Stimulated activated CD8-positive, alpha-beta memory T cell treated with anti-CD3 and anti-CD28 coated beads, Interleukin-12 subunit alpha, Interleukin-12 subunit beta, amount 100 ng/mL, for 1 hour (primary cell): ENCODE measurements at places on chromosomes 2 and 18.

DNA sequence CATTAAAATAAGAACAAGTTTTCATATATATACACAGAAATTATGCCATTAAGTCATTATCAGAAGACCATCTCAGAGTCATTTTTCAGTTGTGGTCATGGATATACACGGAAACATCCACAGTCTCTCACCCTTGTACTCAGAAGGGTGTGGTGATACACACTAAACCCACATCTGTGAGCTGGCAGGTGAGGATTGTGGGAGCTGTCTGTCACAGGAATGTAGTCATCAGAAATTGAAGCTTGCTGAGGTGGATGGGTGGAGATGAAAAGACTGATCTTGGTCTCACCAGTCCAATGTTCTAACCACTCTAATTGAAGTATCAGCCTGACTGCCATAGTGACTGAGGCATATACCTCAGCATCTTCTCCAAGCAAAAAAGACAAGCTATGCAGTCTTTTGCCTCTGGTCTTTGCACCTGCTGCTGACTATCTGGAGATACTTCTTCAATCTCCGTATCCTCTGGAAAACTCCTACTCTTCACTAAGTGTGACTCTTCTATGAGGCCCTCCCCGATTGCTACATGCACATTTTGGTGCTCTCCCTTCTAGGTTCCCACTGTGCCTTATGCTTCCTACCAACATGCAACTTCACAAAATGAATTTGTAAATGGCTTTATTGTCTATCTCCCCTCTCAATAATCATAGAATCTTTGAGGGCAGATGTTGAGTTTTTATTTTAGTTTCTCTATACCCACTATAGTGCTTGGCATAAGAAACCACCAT is 232.8 kb downstream of the DYM start:
- no peak for DNase-seq

DNA sequence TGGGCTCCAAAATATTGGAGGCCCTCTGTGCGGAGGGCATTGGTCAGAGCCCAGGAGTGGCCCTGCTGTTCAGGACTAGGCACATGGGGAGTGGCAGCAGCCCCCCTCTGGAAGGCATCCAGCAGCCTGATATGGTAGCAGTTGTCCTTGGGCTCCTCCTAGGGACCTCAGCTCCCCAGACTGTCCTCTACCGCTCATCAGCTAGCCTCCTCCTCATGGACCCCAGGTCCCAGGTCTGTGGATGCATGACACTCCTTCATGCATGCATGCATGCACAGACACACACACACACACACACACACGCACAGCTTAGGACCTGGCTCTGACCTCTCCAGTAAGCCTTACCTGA is 15.4 kb upstream of the ATP6V1B1 start:
- DNase-seq, result no peak

DNA sequence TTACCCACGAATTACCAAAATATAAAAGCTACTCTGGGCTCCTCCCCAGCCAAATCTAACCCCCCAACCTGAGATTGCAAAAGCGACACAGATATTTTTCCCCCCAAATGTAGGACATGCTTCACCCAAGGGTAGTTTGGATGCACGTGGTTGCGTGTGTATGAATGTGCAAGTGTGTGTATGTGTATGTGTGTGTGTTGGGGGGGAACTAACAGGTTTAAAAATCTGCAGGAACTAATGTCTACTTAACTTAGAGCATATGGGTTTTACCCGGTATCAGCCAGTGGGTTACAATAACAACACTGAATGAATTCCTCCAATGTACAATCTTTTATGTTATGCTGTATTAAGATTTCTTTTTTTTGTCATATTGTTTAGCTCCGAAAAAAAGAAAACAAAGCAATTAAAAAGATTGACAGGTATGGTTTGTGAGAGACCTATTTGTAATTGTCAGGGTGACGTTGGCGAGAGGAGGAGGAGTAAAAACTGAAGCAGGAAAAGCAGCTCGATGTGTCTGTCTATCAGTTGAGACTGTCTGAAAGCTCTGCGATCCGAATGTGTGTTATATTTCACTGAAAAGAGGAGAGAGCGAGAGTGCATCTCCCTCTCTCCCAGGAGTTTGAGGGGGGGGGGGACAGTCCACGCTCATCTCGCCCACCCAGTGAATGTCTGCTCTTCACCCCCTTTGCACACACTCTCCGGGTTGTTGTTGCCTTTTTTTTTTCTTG is at the start of gene TSHZ1:
TSHZ1 (plus strand) TSS at position 524 of the 728 bp plus-strand sequence. CDS start 1,080 bp downstream, outside the sequence.
- peak; percentile 27 for DNase-seq

DNA sequence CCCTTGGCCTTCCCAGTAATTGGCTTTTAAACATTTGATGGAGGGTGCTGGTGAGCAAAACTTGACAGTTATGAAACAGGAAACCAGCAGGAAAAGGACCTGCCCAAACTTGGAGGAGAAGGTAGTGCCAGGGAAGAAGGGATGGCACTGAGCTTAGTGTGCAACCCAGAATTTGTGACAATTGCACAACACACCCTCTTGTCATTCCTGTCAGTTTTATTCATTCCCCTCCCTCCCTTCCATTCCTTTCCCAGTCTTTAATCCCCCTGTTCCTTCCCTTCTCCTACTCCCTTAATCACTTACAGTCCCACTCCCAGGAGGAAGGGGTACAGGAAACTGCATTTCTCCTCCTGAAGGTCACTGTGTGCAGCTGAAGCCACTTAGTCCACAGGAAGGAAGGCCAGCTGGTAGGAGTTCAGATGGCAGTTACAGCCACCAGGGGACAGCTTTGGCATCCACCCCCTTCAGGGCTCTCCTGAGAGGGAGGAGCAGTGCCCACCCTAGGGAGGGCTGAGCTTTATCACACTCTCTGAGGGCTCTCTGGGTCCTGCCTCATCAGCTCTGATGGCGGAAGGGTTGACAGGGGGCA is 24.0 kb upstream of the SIGLEC15 start:
- DNase-seq, result no peak

- DNase-seq, result no peak
These were observed 56.3 kb upstream of the CHAC2 start for GRCh38 chr2:53711271-53711780.

- no peak for DNase-seq
These were observed 91.6 kb upstream of the RMP24 start for GRCh38 chr18:35880788-35881455.
